ENCODE measurements at places on chromosomes 13 and 19.

- DNase-seq, result no peak
Measured at GRCh38 chr13:111555268-111555808, 234.9 kb downstream of the TEX29 start.

DNA sequence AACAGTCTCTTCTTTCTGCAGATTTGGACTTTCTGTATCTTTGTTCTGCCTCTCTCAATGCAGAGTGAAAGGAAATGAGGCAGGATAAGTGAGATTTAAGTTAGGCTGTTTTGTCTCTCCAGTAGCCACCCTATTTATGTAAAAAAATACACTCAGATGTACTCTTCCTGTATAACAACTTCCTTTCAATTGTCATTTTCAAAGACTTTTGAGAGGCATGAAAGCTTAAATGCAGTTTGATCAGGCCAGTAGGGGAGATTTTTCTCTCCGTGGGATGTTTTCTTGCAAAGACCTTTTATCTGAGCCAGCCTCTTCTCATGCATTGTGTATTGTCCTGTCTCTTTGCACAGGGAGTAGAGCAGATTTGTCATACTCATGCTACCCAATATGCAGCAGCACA lies 166.8 kb downstream of the SLITRK5 start:
- DNase-seq, result no peak

- DNase-seq, result no peak
Measured at GRCh38 chr13:73073050-73073449, 14.2 kb downstream of the KLF5 start.

- DNase-seq, result no peak
Measured at GRCh38 chr13:87497426-87497825, 173.7 kb upstream of the SLITRK5 start.

GRCh38 chr13:35469806-35470525 lies 6.5 kb downstream of the MAB21L1 start:
- DNase-seq, result no peak

DNA sequence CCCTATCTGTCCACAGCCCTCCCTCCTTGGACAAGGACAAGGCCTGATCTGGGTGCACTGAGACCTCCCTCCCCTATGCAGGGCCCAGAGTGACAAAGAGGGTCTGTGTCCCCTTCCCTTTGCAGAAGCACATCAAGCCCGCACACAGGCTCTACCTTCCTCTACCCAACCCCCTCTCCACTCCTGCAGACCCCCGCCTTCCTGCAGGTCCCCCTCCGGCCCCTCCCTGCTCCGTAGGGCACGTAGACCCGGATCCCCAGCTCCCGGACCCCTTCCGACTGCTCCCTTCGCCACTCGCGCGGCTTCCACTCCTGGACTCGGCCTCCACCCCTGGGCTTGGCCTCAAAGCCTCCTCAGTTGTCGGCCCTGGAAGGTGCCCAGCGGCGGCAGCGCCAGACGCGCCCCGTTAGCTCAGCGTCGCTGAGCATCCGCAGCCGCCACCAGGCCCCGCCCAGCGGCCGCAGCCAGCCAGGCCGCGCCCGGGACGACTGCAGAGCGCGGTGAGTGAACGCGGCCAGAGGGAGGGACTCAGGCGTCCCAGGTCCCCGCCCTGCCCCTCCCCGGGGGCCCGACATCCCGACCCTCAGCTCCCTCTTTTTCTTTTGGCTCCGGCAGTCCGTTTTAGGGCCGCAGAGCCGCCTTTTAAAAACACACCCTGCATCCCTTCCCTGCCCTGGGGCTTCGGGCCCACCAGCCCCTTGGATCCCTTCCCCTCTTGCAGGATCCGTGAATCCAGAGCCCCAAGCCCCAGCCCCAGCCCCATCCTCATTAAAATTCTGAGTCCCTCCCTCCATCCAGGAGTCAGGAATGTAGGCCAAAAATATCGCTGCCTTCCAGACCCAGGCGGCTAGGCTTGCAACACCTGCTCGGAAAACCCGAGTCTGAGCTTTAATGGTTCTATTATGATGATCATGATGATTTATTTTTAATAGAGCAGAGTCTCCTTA lies 1.5 kb upstream of the MYADM start:
- DNase-seq, result no peak

GRCh38 chr13:87078947-87079795 lies 592.0 kb upstream of the SLITRK5 start:
- no peak for DNase-seq

- DNase-seq, result no peak
Measured at GRCh38 chr13:101639711-101640110, 187.2 kb downstream of the ITGBL1 start.

- DNase-seq, result no peak
Measured at GRCh38 chr13:61170856-61171255, 244.8 kb downstream of the PCDH20 start.
